ENCODE measurements at places on chromosomes 2 and 18. TPM values are rescaled to one million over a fixed set of nuclear protein-coding genes. Genes with fewer than 3 reads are reported as not detected.

The ACMSD gene
- not detected for total RNA-seq

The HOXD12 gene
- total RNA-seq: not detected

The ARHGAP28 gene
- not detected for total RNA-seq

The MATN3 gene
- total RNA-seq: 17.0 TPM

The FAM124B gene
- not detected for total RNA-seq

The EPHA4 gene
- 0.68 TPM for total RNA-seq

The GKN1 gene
- 0.37 TPM for total RNA-seq

The TIMM21 gene
- total RNA-seq: 58.3 TPM

The RTTN gene
- total RNA-seq: 5.1 TPM

The C2orf66 gene
- 0.08 TPM for total RNA-seq

The GLI2 gene
- 16.8 TPM for total RNA-seq

The MAPRE2 gene
- total RNA-seq: 10.7 TPM

The XDH gene
- total RNA-seq: 1.2 TPM

The IGFBP5 gene
- 0.16 TPM for total RNA-seq

The TPGS2 gene
- total RNA-seq: 89.5 TPM

The PTPRM gene
- total RNA-seq: 34.5 TPM

The CCDC141 gene
- not detected for total RNA-seq

The TWIST2 gene
- total RNA-seq: 8.5 TPM

The OR6B2 gene
- total RNA-seq: not detected

The SLC30A3 gene
- 3.4 TPM for total RNA-seq

The MYL12B gene
- 398 TPM for total RNA-seq

The CCDC85A gene
- 0.31 TPM for total RNA-seq

The TEKT4 gene
- not detected for total RNA-seq
